Stimulated activated CD4-positive, alpha-beta T cell treated with anti-CD3 and anti-CD28 coated beads, TNF-alpha, amount 100 ng/mL, for 48 hours (primary cell): ENCODE measurements at places on chromosomes 11 and 22.

DNA sequence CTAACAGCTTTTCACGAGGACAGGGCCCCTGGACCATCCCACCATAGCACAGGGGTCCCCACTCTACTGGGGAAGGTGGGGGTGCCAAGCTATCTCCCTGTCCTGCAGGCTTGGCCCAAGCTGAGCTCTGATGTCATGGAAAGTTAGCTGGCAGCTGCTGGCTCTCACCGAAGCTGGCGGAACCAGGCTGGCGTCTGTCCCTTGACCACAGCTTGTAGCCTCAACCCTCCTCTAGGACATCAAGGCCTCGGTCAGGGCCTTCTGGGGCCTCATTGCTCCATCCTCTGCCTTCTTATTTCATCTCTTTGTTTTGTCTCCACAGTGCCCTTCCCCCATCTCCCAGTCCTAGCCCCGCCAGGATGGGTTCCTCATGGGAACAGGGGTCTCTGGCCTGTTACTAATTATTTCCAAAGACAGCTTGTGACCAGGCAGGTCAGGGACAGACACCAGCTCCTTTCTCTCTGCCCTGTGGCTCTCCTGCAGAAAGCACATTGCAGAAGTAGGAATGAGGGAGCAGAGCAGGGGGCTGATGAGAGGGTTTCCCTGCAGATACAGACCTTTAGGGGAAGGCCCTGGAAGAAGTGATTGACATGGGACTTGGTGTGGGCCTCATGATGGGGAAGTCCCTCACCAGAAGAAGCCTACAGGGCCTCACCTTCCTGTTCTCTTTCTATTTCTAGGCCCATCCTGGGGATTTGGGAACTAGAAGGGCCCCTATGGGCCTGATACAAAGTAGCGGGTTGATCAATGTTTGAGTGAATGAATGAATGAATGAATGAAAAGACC is 97.5 kb upstream of the ALX4 start:
- no peak for DNase-seq

GRCh38 chr22:22787786-22788459 is 99.7 kb upstream of the IGLL5 start:
- DNase-seq = peak; percentile 26

DNA sequence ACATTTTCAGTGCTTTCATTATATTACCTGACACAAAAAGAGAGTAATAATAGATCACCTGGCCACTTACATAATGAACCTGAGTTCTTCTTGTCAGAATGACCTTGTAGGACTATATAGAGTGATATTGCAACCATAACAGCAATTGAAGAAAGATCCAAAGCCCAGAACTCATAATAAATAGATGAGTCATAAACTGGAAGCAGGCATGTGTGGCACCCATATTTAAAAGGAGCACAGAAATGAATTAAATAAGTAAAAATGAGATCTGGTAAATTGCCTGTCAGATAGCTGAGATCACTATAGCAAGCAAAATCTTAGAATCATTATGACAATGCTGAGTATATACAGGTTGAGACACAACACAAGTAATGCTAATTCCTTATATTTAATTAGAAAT is 331.8 kb downstream of the AASDHPPT start:
- no peak for DNase-seq

- no peak for DNase-seq
Observed at GRCh38 chr11:75722669-75723042, 5.0 kb downstream of the MOGAT2 start.

GRCh38 chr11:131691181-131692041 is 321.0 kb downstream of the NTM start:
- peak; percentile 18 for DNase-seq

DNA sequence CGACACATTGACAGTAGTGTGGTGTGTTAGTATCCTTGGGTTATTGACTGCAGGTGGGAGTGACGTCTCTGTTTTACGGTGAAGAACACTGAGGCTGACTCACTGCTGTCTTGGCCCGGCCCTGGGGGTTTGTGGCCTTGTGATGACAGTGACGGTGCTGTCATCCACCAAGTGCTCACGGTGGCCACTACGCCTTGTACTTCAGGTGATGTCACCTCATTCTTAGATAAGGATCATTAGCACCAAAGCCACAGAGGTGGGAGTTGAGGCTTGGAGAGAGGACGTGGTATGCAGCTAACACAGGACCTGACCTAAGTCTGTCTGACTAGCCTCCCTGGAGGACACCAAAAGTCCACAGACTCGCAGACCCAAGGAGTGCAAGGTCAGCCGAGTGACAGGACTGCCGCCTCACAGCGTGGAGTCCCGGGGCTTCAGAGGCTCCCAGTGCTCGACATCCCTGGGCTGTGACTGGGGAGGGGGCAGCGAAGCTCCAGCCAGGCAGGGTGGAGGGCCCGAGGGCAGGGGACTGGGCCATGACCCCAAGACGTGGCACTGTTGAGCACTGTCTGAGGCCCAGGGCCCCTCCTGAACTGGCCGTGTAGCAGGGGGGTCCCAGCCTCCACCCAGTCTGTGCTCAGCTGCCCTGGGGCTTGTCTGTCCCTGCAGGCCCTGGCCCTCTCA is 56.5 kb downstream of the NAT10 start:
- DNase-seq = peak; percentile 27

GRCh38 chr22:22813126-22814075 is 74.2 kb upstream of the IGLL5 start:
- DNase-seq = no peak

DNA sequence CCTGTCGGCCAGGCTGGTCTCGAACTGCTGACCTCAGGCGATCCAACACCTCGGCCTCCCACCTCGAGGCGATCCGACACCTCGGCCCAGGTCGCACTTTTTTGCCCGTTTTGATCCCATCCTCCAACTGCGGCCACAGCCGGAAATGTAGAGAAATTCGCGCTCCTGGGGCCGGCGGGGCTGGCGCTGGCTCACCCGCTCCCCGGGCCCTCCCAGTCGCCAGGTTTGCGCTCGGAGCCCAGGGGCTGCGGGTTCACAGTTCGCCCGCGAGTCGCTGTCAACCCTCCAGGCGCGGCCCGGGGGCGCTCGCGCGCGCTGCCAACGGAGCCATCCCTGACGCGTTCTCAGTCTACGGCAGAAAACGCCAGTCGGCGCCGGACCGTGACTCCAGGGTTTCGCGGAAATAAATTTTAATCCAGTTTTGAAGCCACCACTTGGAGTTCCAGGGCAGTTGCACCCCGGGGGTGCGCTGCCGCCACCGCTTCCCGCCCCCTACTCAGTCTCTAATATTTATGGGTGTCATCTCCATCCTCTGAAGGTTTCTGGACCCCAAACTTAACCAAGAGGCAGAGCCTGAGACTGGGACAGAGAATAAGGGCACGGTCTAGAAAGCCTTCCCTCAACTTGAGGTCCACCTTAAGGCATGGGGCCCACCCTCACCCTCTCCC is 1.5 kb upstream of the KLHDC7B start:
- DNase-seq = peak; percentile 71

DNA sequence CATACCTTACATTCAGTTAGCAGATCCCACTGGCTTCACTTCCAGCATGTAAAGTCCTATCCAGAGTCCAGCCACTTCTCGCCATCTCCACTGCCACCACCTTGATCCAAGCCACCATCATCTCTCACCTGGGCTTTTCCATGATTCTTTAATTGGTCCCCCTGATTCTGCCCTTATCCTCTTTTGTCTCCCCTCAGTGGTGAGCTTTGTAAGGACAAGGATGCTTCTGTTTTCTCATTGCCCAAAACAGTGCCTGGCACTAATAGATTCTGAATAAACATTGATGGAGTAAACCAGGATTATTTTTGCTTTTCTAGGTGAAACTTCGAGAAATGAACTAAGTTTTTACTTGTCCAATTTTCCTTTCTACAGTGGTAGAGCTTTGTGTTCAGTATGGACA is 4.4 kb downstream of the POLA2 start:
- DNase-seq = no peak

DNA sequence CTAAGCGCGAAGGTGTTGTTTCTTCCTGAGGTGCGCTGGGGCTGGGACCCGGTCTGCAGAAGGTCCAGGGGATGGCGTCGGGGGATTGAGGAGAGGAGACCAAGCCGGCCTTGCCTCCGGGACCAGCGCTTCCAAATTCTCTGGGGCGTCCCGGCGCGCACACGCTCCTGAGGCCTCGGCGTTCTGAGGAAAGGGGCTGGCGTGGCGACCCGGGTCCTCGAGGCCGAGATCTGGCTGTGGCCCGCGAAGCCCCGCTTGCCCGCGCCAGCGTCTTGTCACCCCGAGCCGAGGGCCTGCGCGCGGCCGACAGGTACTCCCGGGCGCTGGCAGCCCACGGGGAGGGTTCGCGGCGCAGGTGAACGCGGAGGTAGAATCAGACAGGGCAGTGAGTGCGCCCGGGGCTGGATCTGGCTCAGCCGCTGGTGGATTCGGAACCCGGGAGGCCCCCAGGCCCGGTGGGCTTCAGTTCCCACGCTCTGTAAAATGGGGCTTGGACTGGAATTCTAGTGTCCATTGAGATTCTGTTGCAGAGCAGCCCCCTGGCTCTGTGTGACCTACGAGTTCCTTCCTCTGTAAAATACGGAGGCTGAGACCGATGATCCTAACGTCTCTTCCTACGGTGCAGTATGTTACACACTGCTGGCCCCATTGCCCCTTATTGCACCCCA is 14.7 kb downstream of the SSH3 start:
- DNase-seq = no peak

DNA sequence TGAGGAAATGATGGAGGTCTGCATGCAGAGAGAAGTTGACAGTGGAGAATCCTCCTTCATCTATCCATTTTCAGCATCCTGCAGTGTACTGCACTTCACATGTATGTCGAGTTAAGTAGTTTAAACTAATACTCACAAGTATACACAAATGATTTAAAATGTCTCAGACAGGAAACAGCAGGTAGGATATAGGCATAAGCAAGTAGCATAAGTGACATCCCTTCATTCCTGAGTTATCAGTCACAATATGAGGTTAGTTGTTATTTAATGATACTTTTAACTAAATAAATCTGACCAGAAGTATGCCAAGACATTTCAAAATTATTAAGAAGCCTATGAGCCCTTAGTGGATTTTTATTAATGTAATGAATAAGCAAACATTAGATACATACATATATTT is 37.4 kb downstream of the MTMR2 start:
- DNase-seq = no peak

DNA sequence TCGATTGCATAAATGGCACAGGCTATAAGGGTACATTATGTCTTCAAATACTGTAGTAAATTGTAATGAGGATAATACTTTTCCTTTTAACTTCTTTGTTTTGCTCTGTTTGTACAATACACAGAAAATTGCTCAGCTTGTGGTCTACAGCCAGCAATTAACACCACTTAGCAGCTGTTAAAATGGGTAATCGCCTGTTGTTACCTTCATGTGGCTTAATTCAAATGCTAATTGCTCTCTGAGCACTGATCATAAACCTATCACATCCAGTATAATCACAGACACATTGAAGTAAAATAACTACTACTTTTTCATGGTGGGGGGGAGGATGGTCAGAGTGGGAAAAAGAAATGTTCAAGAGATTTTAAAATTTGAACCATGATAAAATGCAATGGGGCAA is 1164.1 kb upstream of the CNTN5 start:
- no peak for DNase-seq

- no peak for DNase-seq
Observed at GRCh38 chr11:12032968-12033367, 24.5 kb upstream of the DKK3 start.

- no peak for DNase-seq
Observed at GRCh38 chr11:13009921-13010748, 1.0 kb downstream of the RASSF10 start.

- DNase-seq = no peak
Observed at GRCh38 chr11:87942786-87943185, 232.5 kb downstream of the RAB38 start.

- no peak for DNase-seq
Observed at GRCh38 chr11:120239713-120240640, at the start of gene POU2F3. Gene POU2F3 (plus strand): TSS chr11:120240140. CDS start chr11:120240344, 204 bp downstream.

- DNase-seq = no peak
Observed at GRCh38 chr11:57781529-57781943, 19.9 kb downstream of the CTNND1 start.

DNA sequence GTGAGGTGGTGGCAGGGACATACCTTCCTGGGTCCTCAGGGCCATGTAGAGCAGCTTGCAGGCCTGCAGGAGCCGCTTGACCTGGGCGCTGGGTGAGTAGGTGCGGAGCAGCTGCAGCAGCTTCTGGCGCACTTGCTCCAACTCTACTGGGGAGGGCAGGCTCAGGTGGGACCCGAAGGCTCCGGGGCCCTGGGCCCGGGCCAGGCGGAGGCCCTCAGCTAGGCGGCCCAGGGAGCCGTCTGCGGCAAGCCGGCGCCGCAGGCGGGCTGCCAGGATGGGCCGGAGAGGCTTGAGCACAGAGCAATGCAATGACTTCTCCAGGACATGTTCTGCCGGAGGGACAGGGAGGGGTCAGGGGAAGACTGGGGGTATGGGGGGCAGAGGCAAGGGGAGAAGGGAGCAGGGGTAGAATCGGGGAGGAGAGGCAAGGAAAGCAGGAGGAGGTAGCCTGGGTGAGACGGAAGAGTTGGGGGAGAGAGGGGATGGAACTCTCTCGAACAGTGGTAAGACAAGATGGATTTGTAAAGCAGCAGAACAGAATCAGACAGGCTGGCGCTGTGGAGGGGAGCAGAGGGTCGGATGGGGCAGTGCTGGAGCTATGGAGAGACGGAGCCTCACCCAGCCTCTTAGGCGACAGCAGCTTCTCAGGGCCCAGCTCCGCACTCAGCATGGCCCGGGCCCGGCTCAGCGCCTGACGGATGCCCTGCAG is 2.2 kb downstream of the RIN1 start:
- no peak for DNase-seq

- DNase-seq = no peak
Observed at GRCh38 chr11:113992459-113993110, 17.7 kb downstream of the HTR3A start.

- no peak for DNase-seq
Observed at GRCh38 chr11:111298413-111299100, at the start of gene POU2AF3. Gene POU2AF3 (plus strand): TSS chr11:111298546. CDS start chr11:111298582, 36 bp downstream.

DNA sequence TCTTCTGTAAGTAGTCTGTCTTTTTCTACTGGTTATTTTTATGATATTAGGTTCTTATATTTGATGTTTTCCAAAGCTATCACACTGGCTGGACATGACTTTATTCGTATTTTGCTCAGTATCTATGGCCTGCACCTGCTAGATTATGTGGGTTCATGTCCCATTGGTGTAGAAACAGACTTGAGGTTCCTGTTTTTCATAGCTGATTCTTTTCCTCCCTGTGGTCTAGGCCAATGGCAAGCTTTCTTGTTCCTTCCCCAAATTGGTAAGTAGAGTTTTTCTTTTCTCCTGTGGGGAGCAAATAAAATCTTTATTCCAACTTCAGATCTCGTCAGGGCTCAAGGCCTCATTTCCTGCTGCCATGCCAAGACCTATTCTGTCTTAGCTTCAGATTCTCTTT is 30.2 kb upstream of the SWAP70 start:
- DNase-seq = no peak

- no peak for DNase-seq
Observed at GRCh38 chr11:408154-409007, 6.4 kb downstream of the SIGIRR start.

- DNase-seq = no peak
Observed at GRCh38 chr11:35141571-35141971, 2.6 kb downstream of the CD44 start.

- no peak for DNase-seq
Observed at GRCh38 chr22:29641042-29641699, 37.7 kb downstream of the NF2 start.

GRCh38 chr11:88618327-88619070 is 281.0 kb upstream of the CTSC start:
- no peak for DNase-seq

- no peak for DNase-seq
Observed at GRCh38 chr11:120097721-120098385, 40.1 kb downstream of the TRIM29 start.
